ENCODE measurements at places on chromosomes 3 and 15. TPM values are rescaled to one million over a fixed set of nuclear protein-coding genes. Genes with fewer than 3 reads are reported as not detected.

RBMS3 gene
- polyA plus RNA-seq, result 4.4 TPM

IQCB1 gene
- polyA plus RNA-seq, result 28.8 TPM

KIF9 gene
- 12.6 TPM for polyA plus RNA-seq

LYZL4 gene
- not detected for polyA plus RNA-seq

UACA gene
- polyA plus RNA-seq, result 25.9 TPM

All from GM23338 (cell line).